ENCODE measurements at places on chromosomes 7 and 10.

GRCh38 chr10:17548770-17549169 is 68.4 kb downstream of the HACD1 start:
- no peak for DNase-seq

DNA sequence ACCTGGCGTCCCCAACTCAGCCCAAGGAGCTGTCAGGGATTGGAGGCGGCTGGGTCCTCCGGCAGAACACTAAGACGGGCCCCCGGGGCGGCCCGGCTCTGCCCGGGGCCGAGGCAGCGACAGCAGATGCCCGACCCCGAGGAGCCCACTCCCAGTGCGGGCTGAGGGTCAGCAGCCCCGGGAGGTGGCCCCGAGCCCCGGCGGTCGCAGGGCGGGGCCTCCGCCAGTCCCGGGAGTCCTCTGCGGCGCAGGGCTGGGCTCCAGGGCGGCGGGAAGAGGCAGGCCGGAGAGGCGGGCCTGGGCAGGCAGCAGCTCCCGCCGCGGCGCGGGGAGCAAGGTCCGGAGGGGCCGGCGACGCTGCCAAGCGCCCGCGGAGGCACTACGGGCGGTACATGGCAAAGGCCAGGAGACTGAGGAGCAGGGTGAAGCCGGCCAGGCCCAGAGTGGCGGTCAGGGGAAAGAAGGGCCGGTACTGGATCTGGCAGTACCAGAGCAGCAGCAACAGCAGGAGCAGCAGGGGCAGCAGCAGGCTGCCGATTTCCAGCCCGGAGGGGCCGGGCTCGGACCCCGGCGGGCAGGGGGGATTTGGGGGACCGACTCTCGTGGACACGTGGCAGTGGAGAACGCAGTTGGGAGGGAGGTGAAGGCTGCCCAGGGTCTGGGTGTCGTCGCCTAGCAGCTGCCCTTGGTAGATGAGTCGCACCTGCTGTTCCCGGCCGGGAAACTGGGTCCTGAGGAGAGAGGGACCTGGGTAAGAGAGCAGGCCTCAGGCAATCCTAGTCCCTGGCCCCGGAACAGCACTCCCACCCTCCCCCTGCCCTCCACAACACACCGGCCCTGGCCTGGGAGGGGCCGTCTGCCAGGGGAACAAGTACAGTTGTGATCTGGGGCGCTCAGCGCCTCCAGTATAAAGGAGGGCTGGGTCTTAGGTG is 827 bp upstream of the FASTK start:
- DNase-seq, result no peak

DNA sequence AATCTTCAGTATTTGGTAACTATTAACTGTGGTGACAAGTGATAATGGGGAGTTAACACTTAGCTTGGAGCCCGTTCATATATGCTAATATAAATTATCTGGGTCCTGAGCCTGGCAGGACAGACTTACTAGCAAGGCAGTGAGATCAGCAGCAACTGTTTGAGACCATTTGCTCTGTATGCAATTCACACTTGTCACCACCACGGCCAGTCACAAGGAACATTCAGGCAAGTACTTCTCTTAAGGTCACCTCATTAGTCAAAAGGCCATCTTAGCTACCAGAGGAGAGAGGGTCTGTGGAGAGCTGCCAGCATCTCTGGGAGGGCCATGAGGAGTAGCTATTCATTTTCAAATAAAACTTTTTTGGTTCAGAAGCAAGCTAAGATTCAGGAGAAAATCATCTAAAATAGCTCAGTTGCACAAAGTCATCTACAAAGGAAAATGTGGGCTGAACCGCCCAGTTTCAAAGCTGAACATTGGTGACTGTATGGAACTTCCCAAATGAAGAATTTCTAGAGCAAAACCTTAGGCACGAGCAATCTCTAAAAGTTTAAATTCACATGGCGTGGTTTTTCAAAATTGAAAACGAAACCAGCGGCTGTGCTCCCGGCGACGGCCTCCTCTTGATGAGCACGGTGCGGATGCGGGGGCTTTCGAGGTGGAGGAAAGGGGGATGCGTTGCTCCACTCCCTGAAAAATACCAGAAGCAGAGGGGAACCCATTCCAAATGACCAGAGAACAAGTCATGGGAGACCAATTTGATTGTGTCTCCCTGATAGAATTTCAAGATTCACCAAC is 233.5 kb upstream of the MGMT start:
- no peak for DNase-seq

GRCh38 chr7:131692131-131692960 is 135.9 kb upstream of the PODXL start:
- DNase-seq, result peak; percentile 11

DNA sequence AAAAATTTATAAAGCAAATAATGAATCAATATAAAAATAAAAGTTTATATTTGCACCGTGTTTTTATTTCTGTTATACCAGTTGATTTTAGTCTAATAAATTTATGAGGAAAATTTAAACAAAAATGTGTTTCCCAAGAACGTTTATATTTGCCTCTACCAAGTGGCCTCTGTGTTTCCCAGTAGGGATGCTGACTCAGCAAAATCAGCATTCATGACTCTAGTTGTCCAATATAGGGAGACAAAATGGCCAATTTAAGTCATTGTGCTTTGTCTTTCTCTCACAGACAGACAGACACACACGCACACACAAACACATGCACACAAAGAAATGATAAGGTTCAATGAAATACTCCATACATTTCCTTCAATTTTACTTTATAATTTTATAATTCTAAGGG is 942.5 kb upstream of the ZWINT start:
- DNase-seq, result no peak

DNA sequence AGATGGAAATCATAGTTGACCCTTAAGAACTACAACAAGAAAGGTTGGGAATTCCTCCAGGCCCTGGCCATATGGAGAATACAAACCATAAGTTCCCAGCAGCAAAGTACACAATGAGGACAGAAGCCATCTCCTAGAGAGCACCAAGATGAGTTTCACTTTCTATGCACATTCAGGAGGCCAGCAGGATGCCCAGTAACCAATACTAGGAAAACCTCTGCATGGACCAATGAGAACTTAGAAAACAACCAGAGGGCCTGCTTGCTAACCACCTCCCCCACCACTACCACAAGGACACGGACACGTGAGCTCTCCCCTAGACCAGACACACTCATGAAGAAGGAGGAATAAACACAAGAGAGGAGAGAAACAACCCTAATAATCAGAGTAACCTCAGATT is 56.3 kb downstream of the IFIT5 start:
- no peak for DNase-seq

GRCh38 chr10:43117031-43117776 is 21.0 kb upstream of the CSGALNACT2 start:
- DNase-seq, result no peak

GRCh38 chr7:139362302-139362701 is 2.6 kb downstream of the LUC7L2 start:
- DNase-seq, result no peak

DNA sequence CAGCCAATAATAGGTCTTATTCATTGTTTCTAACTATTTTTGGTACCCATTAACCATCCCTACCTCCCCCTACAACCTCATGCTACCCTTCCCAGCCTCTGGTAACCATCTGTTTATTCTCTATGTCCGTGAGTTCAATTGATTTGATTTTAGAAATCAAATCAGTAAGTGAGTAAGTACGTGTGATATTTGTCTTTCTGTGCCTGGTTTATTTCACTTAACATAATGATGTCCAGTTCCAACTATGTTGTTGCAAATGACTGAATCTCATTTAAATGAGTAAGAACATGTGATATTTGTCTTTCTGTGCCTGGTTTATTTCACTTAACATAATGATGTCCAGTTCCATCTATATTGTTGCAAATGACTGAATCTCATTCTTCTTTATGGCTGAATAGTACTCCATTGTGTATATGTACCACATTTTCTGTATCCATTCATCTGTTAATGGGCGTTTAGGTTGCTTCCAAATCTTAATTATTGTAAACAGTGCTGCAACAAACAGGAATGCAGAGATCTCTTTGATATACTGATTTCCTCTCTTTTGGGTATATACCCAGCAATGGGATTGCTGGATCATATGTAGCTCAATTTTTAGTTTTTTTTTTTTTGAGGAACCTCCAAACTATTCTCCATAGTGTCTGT is 49.7 kb upstream of the BICC1 start:
- no peak for DNase-seq

DNA sequence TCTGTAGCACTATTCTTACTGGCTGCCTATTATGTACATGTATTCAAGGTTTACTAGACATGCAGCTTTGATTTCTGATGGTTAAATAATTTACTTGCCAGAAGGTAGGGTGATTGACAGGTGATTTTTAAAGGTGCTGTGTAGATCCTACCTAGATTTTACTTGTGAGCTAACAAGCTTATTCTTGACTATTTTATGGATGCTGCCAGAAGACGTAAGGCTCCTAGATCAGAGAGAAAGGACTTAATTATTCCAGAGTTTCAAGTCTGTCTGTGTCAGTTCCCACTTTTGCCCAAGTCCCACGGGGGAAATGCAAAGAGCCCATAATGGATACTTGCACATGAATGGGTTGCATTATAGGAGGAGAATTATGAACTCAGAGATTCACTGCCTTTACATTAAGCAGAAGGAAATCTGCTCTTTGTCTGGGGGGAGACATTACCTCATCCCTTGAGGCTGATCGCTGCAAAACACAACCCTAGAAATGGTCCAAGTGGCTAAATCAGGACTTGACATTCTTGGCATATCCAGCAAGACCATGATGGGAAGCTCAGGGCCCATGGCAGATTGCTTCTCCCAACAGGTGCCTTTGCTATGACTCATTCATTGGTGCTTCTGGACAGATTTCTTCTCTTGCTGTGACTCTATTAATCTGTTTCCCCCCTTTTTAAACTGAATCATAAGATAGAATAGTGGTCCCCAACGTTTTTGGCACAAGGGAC is 32.1 kb downstream of the GPR158 start:
- DNase-seq, result no peak

- DNase-seq, result no peak
These were observed 18.3 kb downstream of the EGFR start for GRCh38 chr7:55036950-55037736.

DNA sequence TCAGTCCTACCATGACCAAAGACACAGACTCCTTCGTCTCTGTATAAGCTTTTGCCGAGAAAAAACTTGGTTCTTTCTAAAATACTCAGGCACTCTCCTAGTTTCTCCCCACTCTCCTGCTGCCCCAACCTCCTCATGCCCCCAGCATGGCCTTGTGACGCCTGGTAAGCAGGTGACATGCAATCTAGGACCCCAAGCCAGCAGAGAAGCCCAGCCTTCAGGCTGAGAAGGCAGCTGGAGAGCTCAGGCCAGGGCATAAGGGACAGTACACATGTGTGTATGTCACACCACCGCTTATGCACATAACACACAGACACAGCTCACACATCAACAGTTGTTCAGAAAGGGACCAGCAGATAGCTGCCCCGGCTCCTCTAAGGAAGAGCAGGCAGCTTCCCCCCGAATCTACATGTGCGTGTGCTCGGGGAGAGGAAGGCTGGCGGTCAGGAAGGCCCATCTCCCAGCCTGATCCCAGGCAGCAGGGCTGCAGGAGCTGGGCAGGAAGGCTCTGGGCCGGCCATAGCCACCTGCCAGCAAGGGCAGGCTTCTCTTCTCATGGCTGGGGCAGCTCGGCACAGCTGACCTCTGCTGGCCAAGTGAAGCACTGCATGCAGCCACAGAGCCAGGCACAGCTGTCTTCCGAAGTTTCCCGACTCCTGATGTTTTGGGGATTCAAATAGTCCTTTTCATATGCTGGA is 8.5 kb downstream of the DDX56 start:
- DNase-seq, result peak; percentile 64

- DNase-seq, result peak; percentile 86
These were observed 26.6 kb upstream of the KAT6B start for GRCh38 chr10:74799721-74800221.

DNA sequence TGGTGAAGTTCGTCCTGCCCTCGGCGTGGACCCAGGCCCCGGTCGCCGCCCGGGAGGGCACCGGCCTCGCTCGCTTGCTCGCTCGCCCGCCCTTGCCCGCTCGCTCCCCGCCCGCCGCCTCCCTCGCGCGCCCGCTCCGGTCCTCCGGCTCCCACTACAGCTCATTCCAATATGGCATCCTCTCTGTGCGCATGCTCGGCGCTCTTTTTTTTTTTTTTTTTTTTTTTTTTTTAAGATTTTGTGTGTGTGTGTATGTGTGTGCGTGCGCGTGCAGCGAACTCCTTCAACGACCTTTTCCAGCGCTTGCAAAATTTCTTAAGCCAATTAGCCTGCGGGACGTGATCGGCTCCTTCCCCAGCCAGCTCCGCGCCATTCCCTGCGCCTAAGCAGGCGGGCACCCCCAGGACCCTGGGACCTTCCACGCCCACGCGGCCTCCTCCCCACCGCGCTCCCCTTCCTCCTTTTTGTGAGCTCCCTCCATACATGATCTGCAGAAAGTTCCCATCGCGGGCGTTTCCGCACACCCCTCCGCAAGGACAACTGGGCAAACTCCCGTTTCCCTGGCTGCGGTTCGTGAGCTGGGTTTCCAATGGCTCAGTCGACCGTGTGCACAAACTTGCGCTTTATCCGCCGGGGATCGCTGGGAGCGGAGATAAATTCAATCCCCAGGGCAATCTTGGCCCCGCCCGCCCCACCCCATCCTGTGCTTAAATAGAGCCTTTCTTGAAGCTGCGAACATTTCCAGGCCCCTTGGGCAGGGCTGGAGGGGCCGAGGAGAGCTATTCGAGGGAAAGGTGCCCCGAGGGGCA is at the start of gene SFMBT2:
Gene SFMBT2, minus strand, starts transcription at position 173 of the 809 bp plus-strand sequence. CDS start 29,136 bp downstream, outside the sequence.
- peak; percentile 78 for DNase-seq

GRCh38 chr7:142377567-142377966 is 119.7 kb upstream of the PRSS58 start:
- no peak for DNase-seq

- no peak for DNase-seq
These were observed 57.0 kb downstream of the SEC61G start for GRCh38 chr7:54701982-54702381.

DNA sequence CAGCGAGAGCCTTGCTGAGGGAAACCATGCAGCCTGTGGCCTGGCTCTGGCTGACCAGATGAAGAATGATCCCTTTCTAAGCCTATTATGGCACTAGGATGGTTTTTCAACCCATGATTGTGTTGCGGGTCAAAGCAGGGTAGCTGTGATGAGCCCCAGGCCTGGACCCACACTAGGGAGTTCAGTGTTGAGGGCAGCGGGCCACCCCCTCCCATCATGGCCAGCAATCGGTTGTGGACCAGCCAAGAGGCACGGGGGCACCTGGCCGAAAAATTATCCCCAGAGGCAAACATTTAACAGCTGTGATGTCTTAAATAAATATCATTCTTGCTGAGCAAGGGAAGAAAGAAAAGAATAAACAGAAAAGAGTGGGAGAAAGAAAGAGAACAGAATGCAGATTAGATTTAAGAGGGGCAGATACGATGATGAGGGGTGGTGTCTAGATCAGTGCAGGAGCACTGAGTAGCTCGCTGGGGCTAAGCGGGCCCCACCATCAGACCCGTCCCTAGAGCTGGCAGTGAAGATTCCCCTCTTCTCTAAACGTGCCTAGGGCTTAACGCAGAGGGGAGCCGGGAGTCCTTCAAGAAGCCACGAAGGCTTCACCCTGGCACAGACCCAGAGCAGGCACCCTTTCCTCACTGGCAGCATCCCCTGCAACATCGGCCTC is 82.7 kb downstream of the SLC37A3 start:
- DNase-seq, result no peak

GRCh38 chr7:138878051-138878450 is 80.1 kb upstream of the ATP6V0A4 start:
- no peak for DNase-seq

Measured in common myeloid progenitor, CD34-positive (primary cell).